ENCODE measurements at places on chromosomes 4 and X.

DNA sequence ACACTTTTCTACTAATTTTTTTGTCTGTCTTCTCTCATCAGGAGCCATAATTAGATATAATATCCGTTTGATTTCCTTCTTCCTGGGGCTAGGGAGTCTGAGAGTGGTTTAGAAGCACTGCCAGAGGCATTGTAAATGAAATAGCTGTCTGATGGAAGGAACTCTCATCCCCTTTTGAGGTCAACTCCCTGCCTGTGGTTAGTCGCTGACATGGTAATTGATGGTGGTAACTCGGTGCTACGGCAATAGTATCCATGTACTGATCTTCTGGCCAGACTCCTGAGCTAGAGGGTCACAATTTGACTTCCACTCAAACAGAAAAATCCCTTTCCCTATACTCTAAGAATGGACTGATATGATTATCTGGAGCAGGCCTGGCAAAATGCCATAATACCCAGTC, 108.1 kb upstream of the TRPC5 start:
- DNase-seq: no peak

GRCh38 chr4:164169591-164169990, 584.3 kb upstream of the SMIM31 start:
- DNase-seq: no peak

DNA sequence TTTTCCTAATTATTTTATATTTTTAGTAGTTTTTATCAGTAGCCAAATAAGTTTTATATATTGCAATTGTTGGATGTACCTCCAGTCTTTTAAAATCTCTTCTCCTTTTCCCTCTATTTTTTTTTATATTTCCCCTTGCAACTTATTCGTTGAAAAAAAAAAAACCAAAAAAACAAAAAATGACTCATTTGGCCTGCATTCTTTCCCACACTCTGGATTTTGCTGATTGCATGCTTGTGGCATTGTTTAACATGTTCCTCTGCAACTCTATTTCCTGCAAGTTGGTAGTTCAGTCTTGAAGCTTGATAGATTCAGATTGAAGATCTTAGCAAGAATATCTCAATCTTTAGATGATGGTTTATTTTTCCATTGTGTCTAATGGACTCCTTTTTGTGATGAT, 260.6 kb upstream of the BOD1L1 start:
- DNase-seq: no peak

DNA sequence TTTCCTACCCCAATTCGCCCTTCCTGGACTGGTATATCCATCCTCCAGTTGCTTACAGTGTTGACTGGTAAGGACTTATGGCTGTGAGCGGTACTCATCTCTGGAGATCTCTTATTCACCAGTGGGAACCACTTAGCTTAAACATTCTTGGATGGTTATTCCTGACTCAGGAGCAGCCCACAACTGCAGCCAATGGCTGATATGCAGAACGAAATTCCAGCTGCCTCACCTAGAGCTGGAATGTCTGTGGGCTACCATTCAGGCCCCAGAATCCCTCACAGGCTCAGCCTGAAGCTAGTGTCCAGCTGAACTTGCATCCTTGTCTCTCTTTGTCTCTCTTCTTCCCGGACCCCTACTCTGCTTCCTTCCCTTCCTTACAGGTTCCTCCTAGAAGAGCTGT, 138.9 kb upstream of the SMIM31 start:
- DNase-seq: no peak

DNA sequence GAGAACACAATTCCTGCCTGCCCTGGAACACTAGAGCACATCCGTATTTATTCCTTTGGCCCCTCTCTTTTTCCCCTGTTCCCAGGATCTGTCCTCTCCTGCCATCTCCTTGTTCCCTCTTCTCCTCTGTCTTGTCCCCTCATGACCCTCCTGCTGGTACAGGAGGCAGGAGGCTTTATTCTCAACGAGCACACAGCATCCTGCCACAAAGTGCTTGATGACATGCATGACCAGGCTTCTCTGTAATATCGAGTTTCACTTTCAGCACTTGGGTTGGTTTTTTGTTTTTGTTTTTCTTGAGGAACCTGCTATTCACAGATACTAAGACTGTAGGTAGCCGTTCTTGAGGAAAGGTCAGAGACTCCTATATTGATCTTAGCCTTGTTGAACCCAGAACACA, 35.3 kb downstream of the NALF2 start:
- no peak for DNase-seq

DNA sequence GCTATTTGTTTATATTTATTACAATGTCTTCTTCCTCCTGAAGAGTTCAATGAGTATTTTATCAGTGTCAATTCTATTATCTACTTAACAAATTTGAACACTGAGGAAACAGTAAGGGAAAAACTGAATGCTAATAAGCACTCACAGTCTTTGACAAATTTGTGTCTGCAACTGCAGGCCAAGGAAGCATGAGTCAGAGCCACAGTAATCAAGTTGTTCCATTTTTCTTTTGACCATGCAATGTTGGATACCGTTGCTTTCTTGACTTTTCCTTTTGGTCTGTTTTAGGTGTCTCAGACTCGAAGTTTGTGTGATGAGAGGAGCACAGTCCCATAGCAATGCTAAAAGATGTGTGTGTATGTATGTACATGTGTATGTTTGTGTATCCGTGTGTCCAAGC, 359.6 kb downstream of the IL1RAPL1 start:
- no peak for DNase-seq

DNA sequence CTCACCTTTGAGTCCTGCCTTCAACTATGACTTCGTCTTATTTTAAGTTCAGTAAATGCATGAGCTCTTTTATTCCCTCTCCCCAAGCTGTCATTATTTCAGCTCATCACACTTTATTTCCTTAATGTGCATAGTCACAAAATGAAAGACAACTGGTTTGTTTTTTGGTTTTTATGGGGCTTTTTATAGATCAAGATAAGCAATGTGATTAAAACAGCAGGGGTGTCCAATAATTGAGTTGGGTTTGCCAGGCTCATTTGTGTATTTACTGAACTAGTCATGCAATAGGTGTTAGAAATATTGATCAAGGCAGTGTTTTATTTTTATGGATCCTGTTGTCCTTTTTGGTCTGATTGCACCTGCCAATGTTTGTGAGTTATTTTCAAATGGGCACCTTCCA, 102.2 kb downstream of the FRMPD4 start:
- no peak for DNase-seq

Measured in thoracic aorta (tissue), 2 donors.